ENCODE measurements at places on chromosomes 5 and 9.

- no peak for DNase-seq
Measured at GRCh38 chr5:74231697-74232096, 408.8 kb downstream of the ENC1 start.

- no peak for DNase-seq
Measured at GRCh38 chr9:117887941-117888340, 183.7 kb downstream of the TLR4 start.

GRCh38 chr5:79875230-79875629 is 115.8 kb downstream of the MTX3 start:
- no peak for DNase-seq

DNA sequence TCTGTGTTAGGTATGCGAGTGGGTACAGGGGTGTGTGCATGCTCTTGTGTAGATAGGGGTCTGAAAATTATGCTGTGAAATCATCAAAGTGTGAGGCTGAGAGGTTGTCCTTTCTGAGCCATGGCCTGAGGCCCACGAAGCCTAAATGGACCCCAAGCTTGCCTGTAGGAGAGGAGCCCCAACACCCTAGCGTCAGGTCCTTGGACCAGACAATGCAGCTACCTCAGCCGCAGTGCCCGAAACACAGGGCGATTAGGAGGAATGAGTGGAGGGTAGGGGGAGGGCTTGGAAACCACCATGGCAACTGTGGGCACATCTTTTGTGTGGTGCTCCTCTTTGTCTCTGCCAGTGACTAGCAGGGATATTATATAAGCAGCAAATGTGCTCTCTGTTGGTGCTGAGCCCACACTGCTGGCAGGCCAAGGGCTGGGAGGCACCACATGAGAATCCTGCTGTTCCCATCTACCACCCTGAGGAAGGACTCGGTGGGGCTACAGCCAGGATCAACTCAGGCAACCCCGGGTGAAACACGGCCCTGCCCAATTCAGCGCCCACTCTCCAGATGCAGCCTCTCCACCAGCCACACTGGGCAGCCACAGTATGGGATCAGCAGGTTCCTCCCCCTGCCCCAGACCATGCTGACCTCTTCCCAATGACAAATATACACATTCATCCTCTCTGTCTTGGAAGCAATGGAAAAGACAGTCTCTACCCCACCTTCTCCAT is 84.6 kb upstream of the FSTL4 start:
- no peak for DNase-seq

- DNase-seq: no peak
Measured at GRCh38 chr5:173721601-173722232, 105.3 kb upstream of the BOD1 start.

- DNase-seq: no peak
Measured at GRCh38 chr5:141790630-141791029, 87.6 kb downstream of the PCDH1 start.

DNA sequence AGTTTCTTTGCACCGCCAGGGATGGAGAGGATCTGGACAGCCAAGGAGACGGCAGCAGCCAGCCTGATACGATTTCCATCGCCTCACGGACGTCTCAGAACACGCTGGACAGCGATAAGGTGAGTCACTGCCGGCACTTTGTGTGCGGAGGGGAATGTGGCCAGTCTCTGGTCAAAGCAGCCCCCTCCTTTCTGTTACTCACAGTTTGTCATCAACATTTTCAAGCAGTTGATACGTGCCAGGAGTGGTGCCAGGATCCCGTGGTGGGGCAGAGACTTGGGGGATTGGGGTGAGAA is 175.1 kb upstream of the OTULINL start:
- peak; percentile 69 for DNase-seq

GRCh38 chr5:128192368-128192767 is 108.8 kb downstream of the SLC12A2 start:
- no peak for DNase-seq

DNA sequence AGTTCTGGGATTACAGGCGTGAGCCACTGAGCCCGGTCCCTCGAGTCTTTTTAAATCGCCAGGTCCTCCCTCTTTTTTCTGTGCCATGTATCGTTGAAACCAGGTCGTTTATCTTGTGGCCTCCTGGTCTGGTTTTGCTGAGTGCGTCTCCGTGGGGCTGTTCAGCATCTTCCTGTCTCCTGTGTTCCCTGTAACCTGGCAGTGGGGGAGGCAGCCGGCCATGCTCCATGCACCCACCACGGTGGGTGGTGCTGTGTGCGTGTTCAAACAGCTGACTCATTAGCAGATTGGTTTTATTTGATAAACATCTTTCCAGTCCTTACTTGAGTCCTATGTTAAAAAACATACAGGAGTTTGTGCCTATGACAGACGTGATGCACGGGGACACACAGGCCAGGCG is 2.7 kb downstream of the RNU6ATAC start:
- DNase-seq: no peak

GRCh38 chr5:12795333-12795663 is 891.1 kb upstream of the CTNND2 start:
- no peak for DNase-seq

GRCh38 chr5:132410451-132411303 is 41.2 kb downstream of the SLC22A5 start:
- peak; percentile 79 for DNase-seq

Measured in endothelial cell of umbilical vein (primary cell).